ENCODE measurements at places on chromosomes 5 and 9. TPM values are rescaled to one million over a fixed set of nuclear protein-coding genes. Genes with fewer than 3 reads are reported as not detected.

The KIF4B gene
- 0.15 TPM for total RNA-seq

The IRX1 gene
- total RNA-seq, result not detected

The PCDHGA1 gene
- 2.3 TPM for total RNA-seq

The SLC36A3 gene
- total RNA-seq, result not detected

All from smooth muscle cell of trachea (primary cell).